ENCODE measurements at places on chromosomes 3 and 15. TPM values are rescaled to one million over a fixed set of nuclear protein-coding genes. Genes with fewer than 3 reads are reported as not detected.

- no peak for DNase-seq
Measured at GRCh38 chr3:94405258-94406035, 342.6 kb downstream of the NSUN3 start.

The BSN gene
- 0.95 TPM for total RNA-seq

- no peak for DNase-seq
Measured at GRCh38 chr15:62291262-62291661, 126.2 kb upstream of the C2CD4B start.

GRCh38 chr15:40722934-40723333 is 28.0 kb downstream of the RAD51 start:
- no peak for DNase-seq

GRCh38 chr3:17162116-17162515 is 277.4 kb downstream of the PLCL2 start:
- DNase-seq = no peak

The C3orf70 gene
- 4.4 TPM for total RNA-seq

The NR2E3 gene
- 0.41 TPM for total RNA-seq

The CYP1A2 gene
- total RNA-seq = not detected

- no peak for DNase-seq
Measured at GRCh38 chr3:185807445-185808068, 17.3 kb downstream of the IGF2BP2 start.

DNA sequence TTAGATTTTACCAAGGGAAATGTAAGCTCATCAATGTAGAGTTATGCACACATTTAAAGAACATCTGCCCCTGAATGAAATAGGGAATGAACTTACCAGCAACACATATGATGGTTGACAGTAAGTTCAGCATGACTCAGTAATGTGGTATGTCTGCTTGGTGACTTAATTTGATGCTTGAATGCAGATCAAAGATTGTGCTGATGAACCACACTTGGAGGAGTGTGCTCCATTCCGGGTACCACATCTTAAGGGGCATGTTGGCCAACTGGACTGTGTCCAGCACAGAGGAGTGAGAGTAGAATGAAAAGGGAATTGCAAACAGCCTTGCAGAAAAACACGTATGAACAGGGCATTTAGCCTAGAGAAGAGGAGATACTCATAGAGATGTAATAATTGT is 171.0 kb upstream of the RARB start:
- DNase-seq = no peak

GRCh38 chr15:78048628-78048920 is 28.9 kb downstream of the TBC1D2B start:
- DNase-seq = no peak

The DISP2 gene
- total RNA-seq = not detected

DNA sequence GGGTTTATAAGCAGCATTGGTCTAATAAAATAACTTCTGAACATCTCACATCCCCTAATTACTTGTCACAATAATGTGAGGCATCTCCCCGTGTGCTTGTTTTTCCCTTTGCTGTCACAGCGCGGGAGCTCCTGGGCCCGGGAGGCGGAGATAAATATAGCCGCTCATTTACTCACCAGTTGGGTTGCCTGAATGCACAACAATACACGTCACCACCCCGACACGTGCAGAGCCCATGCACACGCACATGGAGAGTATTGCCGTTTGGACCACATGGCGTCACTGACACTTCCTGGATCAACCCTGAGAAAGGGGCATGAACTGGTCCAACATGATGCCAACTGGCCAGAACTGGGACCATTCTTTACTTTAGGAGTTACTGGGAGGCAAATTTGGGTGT is 76.2 kb downstream of the MRPL46 start:
- no peak for DNase-seq

DNA sequence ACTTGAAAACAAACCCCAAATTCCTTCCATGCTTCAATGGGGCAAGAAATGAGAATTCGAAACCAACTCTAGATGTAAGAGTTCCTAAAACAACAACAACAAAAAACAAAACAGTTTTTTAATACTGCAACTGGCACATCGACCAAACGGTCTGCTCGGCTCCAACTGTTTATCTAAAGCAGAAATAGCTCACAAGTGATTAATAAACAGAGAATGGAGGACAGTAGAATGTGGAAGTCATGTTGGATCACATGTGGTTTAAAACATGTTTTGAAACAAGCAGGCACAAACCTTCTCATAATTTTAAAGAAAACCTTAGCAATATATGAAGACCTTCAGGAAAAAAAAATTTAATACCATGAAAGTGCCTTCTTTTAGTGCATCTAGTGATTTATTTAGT is 55.1 kb downstream of the SETMAR start:
- DNase-seq = no peak

- DNase-seq = no peak
Measured at GRCh38 chr3:185629554-185630181, 43.6 kb downstream of the SENP2 start.

- no peak for DNase-seq
Measured at GRCh38 chr15:27059610-27060202, 88.7 kb downstream of the GABRG3 start.

- no peak for DNase-seq
Measured at GRCh38 chr15:66291816-66292570, 1.4 kb upstream of the DIS3L start.

The CHRM5 gene
- not detected for total RNA-seq

The PCLAF gene
- not detected for total RNA-seq

The LRRFIP2 gene
- total RNA-seq = 65.6 TPM

The SI gene
- total RNA-seq = not detected

DNA sequence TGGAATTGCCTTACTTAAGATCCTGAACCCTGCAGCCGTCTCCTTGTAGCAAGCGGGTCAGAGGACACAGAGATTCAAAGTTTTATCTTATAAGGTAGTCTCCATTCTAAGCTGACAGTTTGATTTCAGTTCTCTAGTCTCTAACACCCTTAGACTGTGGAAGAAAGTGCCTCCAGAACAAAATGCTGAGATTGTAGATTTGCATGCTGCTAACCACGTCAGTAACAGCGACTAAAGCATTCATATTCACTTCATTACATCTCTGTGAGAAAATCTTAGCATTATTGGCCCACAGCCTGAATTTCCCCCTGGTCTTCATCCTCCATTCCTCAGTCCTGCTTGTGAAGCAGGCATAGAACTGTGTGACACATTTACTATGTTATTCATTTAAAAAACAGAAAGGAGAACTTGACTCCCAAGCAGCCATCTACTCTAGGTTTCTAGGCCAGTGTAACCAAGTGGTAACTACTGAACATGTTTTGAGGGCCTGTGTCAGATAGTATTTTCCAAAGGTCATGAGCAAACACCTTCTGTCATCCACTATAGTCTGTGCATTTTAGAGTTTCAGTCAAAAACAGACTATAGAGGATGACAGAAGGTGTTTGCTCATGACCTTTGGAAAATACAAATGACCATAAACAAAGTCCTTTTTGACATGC is 27.4 kb downstream of the ARIH2 start:
- DNase-seq = no peak

The GOLGA6B gene
- not detected for total RNA-seq

The RPLP1 gene
- total RNA-seq = 61.5 TPM

The FRMD4B gene
- total RNA-seq = 27.8 TPM

DNA sequence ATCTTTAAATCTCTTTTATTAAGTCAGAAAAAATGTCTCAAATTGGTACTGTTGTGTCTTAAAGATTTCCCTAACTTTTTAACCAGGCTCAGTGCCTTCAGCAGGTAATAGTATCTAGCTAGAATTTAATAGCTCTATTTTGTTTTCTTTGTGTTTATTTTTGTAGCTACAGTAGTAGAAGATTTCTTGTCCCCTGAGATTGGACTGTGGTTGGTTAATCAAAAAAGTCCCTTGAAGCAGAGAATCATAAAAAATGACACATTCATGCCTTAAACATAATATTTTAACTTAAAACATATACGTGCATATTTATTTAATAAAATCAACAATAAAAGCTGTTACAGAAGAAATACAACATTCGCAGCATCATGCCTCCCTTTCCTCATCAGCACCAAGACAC is 102.8 kb downstream of the EEFSEC start:
- no peak for DNase-seq

Measured in uterus (tissue), 4 donors.